Stimulated activated CD4-positive, alpha-beta T cell treated with anti-CD3 and anti-CD28 coated beads, Interleukin-1b, Interleukin-23, amount 100 ng/mL, for 48 hours (primary cell): ENCODE measurements at places on chromosomes 1 and 21.
A peak's percentile ranks its signal among the peaks of the same experiment; 100 is the strongest.

DNA sequence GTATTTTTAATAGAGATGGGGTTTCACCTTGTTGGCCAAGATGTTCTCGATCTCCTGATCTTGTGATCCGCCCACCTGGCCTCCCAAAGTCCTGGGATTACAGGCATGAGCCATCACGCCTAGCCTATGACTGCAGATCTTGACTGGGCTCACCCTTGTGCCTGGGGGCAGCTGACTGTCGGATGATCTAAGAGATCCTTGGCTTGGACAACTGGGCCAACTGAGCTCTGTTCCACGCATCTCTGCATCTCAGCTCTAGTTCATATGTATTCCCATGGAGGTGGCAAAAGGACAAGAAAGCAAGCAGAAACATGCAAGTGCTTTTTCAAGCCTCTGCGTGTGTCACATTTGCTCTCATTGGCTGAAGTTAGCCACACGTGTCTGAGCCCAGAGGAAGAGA, 75.8 kb upstream of the SELENON start:
- no peak for DNase-seq

- DNase-seq, result no peak
Measured at GRCh38 chr1:209667708-209668107, 7.5 kb upstream of the G0S2 start.

GRCh38 chr1:32215629-32216480, 6.3 kb downstream of the TMEM234 start:
- DNase-seq, result peak; percentile 53

DNA sequence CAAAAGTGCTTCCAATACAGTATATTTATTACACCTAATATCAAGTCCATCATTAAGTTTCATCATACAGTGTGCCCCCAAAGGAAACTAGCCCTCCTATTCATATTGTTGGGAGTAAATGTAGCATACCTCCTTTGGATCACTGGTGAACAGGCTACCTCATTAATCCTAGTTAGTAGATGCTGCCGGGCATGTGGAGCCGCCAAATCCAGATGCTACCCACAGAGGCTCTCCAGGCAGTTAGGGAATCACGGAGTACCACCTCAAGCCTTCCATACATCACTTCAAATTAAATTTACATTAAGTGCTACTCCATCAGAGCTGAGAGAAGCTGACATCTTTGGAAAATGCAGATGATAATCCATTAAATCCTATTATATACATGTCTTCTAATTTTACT, 121.7 kb upstream of the FOXD3 start:
- DNase-seq, result no peak

- DNase-seq, result no peak
Measured at GRCh38 chr1:56494306-56494705, 85.1 kb downstream of the PLPP3 start.
